AG04450 (cell line): ENCODE measurements at places on chromosomes 4 and X.
A peak's percentile ranks its signal among the peaks of the same experiment; 100 is the strongest.

GRCh38 chr4:19831644-19832285 is 419.9 kb upstream of the SLIT2 start:
- DNase-seq = peak; percentile 42

DNA sequence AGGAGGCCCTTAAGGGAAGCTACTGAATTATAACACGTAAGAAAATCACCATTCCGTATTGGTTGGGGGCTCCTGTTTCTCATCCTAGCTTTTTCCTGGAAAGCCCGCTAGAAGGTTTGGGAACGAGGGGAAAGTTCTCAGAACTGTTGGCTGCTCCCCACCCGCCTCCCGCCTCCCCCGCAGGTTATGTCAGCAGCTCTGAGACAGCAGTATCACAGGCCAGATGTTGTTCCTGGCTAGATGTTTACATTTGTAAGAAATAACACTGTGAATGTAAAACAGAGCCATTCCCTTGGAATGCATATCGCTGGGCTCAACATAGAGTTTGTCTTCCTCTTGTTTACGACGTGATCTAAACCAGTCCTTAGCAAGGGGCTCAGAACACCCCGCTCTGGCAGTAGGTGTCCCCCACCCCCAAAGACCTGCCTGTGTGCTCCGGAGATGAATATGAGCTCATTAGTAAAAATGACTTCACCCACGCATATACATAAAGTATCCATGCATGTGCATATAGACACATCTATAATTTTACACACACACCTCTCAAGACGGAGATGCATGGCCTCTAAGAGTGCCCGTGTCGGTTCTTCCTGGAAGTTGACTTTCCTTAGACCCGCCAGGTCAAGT is 6.9 kb upstream of the MSANTD1 start:
- DNase-seq = peak; percentile 74

DNA sequence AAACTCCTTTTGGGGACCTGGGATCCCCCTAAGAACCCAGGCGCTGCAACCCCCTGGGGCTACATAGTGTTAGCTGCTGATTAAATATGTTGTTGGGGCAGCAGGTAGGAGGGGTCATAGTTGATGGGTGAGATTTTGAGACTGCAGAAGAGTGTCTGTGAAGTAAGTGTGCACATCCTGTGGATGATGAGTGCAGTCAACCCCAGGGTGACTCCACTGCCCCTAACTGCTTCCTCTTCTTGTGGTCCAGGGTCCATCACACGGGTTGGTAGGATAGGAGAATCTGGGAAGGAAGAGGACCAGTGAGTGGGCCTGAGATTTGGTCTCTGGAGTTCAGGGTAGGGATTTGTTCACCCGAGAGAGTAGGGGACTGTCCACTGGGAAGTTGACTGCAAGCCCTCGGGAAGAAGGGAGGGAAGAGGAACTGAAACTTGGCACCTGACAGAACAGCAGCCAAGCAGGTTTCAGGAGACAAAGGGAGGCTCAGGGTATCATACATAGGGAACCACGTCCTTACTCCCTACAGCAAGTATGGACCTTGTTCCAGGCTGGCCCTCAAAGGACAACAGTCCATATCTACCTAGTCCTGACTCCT is 8.5 kb downstream of the DLG3 start:
- DNase-seq = no peak

DNA sequence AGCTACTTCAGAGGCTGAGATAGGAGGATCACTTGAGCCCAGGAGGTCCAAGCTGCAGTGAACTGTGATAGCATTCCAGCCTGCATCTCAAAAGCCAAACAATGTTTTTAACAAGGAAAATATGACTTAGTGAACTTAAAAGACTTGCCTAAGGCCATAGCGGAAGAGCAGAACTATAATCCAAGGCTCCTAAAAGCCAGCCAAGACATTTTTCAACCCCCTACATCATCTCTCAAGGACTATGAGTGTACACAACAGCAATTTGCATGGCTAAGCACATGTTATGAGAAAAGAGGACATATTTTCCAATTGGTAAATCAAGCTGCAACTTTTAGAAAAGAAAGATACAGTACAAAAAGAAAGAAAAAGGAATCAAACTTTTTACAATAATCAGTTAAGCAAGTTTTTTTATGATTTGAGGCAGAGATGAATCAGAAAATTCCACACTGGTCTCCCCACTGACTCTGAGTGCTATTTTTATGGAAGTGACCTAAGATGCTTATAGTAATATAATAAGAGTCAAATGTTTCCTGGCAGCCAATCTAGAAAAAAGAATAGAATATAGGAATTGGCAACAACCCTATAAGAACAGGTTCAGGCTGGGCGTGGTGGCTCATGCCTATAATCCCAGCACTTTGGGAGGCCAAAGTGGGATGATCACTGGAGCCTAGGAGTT is 9.8 kb upstream of the ACOT9 start:
- DNase-seq = no peak

DNA sequence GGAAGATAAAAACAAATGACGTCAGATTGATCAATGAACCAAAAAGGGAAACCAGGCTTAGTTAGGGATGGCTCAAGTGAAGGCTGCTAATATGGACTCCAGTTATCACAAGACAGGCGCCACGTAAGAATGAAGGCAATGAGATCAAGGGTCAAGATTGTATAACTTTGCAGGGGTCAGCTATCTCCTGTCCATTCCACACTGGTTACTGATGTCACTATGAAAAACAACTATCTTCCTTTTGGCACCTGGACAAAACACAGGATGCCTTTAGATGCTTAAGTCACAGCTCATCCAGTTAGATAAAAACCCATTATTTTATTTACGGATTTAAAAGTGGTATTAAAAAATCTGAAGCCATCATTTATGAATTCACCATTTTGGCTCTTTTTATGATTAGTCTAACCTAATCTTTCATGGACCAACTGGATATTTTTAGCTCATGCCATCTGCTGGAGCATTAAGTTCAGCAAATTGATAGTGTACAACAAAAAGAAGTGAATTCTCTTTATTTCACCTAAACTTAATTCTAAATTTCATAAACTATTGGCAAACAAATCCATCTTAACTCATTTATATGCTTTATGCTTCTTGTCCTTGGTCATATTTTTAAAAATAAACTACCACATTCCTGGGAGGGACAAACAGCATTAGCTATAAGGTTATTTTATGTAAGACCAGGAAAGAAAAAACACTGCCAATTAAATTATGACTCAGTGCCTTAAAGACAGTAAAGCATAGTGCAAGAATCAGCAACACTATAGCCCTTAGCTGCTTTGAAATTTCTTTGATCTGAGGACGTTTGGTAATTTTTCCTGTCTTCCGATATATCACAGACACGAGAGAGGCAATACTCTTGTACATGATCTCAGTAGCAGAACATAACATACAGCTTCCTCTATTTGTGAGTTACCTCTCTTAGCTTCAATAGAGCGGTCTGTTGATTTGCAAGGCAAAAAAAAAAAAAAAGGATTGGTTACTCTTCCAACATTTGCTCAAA is 27.0 kb downstream of the DHX15 start:
- no peak for DNase-seq

DNA sequence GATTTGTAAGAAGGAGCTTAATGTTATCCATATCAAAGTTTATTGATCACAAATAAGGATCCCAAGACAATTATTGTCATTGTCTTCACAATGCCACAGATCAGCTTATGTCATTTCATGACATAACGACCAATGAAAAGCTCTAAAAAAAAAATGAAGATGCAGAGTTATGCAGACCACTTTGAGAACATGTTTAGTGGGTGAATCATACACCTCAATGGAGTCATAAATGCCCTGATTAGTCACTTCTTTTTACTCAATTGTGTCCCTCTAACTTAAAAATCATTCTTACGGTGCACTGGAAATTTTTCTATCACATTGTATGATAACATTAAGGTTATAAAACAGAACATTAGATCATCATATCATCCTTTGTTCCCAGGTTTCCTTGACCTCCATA is 87.6 kb upstream of the GABRG1 start:
- DNase-seq = no peak

GRCh38 chr4:38145033-38145678 is 185.0 kb downstream of the PTTG2 start:
- DNase-seq = no peak

- no peak for DNase-seq
Measured at GRCh38 chrX:113048896-113049295, 208.3 kb upstream of the AMOT start.

GRCh38 chrX:108177351-108178142 is 86.0 kb downstream of the ATG4A start:
- DNase-seq = no peak

DNA sequence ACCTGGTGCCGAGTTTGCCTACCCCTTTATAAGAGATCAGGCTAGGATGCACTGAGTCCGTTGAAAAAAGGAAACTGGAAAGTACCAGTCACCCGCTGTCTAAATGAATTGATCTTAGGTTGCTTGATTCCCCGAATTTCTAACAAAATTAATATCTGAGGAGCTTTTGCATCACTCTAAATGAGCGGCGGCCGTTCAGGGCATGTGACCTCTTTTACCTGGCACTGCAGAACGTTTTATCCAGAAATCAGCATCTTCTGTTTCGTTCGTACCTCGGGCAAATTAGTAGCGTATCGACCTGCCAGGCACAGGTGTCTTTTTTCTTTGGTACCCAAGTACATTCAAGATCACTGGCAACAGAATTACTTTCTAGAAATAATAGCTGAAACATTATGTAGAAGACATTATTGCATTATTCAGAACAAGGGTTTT is 876 bp downstream of the KLHL2 start:
- no peak for DNase-seq

DNA sequence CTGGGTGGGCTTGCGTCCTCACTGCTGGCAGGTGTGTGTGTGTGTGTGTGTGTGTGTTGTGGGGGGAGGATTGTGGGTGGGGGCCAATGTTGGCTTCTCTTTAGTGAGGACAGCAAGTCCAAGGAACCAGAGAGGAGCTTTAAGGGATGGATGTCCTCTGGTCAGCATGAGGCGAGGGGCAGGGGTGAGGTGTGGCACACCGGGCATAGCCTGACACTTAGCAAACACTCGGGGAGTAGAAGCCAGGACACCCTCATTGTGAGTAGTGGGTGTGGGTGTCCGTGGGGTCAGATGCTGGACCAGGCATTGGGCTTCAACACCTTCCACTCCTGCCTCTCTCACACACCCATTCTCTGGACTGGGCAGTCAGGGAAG is 2.8 kb downstream of the SORCS2 start:
- no peak for DNase-seq

DNA sequence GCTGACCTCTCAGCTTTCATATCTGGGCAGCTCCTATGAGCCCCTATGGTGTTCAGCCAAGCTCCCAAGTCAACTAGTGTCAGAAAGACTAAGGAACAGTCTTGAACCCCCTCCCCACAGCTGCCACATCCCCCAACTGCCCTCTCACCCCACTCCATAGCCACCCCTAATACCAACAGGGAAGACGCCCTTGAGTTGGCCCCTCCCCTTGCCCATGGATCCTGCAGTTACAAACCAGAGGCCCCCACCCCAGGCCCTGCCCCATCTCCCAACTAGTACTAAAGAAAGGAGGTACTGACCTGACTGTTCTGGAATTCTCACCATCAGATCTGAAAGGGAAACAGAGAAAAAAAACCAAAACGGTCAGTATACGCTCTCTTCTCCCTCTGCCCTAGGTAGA is 10.2 kb upstream of the IQSEC2 start:
- DNase-seq = no peak

DNA sequence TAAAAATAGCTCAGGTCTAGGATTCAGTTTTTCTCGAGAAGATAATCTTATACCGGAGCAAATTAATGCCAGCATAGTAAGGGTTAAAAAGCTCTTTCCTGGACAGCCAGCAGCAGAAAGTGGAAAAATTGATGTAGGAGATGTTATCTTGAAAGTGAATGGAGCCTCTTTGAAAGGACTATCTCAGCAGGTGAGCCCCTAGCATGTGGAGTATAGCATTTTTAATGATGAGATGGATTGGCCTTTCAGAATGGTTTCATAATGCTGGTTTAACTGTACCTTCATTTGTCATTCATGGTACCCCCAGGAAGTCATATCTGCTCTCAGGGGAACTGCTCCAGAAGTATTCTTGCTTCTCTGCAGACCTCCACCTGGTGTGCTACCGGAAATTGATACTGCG is 79.4 kb downstream of the SLC10A6 start:
- no peak for DNase-seq

DNA sequence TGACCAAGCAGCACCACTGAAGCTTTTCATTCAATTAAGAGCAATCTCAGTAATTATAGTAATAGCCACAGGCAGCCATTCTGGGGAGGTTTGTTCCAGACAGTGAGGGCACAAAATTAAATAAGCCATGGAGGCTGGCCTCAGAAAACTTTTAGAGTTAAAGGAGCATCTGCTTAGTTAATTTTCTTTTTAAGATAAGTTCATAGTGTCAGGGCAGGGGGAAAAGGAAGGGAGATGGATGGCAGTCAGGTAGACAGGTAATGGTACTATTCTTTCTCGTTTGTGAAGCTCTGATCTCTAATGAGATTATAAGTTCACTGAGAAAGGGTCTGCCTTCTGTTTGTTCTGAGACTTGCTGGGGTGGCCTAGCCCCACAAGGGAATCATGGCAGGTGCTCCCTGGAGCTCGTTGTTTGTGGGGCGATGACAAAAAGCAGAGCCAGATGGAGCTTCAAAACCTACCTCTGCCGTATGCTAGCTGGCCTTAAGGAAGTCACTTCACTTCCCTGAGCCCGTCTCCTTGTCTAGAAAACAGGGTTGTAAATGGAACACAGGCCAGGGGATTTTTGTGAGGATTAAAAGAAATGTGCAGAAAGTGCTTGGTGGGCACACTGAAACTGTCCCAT is 44.6 kb upstream of the FGFBP2 start:
- DNase-seq = no peak

DNA sequence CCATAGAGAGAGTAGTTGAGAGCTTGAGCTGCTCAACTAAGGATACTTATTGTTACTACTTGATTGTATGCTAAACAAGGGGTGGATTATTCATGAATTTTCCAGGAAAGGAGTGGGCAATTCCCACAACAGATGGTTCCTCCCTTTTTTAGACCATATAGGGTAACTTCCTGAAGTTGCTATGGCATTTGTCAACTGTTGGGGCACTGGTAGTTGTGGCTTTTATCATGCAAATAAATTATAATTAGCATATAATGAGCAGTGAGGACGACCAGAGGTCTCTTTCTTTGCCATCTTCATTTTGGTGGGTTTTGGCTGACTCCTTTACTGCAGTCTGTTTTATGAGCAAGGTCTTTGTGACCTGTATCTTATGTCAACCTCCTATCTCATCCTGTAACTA is 1403.5 kb upstream of the PABPC4L start:
- DNase-seq = no peak

GRCh38 chr4:113740857-113741379 is 20.6 kb downstream of the CAMK2D start:
- no peak for DNase-seq

GRCh38 chr4:1851160-1851559 is 4.8 kb downstream of the LETM1 start:
- no peak for DNase-seq

DNA sequence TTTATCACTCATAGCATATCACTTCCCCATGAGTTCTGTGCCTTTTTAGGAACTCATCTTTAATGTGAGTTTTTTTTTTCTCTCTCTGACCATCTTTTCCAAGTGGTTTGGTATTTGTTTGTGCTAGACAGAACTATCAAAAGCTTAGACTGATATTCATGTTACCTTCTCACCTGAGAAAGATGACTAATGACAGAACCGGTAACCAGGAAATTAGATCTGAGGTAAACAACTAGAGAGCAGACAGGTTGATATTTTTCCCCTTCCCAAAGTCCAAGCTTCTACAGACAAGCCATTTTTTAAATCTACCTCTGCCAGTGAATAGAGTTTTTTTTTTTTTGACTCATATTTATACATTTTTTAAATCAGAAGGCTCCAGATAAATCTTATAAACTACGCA is 17.0 kb upstream of the SRD5A3 start:
- DNase-seq = no peak

- no peak for DNase-seq
Measured at GRCh38 chr4:24321131-24321530, 263.2 kb downstream of the DHX15 start.

GRCh38 chr4:57591073-57591472 is 480.9 kb upstream of the IGFBP7 start:
- DNase-seq = no peak
